ENCODE measurements at places on chromosomes 5 and 9.

DNA sequence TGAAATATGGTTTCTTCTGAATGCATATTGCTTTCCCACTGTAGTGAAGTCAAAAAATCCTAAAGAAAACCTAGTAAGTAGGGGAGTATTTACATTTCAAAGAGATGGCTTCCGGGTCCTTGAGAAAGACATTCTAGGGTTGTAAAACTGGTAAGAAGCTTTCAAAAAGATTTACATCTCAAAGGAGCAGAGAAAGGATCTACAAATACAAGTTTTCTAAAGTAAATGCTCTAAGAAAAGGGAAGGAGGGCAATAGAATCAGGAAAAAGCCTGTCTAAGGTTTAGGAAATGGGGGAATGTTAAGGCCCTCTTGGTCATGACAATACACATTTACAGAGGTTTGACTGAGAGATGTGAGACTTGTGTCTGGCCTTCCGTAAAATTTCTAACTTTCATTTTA is 16.7 kb upstream of the TRPC7 start:
- DNase-seq: no peak

GRCh38 chr9:89483592-89484474 is 14.1 kb downstream of the SEMA4D start:
- no peak for DNase-seq

GRCh38 chr5:37836235-37836591 is 3.6 kb downstream of the GDNF start:
- no peak for DNase-seq

DNA sequence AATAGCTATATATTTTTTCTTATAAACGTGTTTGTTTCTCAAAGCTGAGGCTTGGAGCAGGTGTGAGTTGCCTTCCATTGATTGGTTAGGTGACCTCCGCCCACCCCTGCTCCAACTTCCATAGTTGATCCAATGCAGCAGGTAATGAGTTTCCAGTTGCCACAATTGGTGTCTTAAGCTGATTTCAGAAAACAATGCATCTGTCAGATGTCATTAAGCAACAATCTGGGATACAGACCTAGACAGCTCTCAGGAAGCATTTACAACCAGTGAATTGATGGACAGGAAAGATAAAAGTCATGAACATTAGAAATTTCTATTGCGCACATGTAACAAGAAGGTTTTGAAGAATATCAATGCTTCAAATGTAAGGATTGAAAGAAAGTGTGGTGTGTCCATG is 510.5 kb downstream of the SEMA5A start:
- DNase-seq: no peak

- DNase-seq: no peak
These were observed 149.5 kb upstream of the PHYKPL start for GRCh38 chr5:178381921-178382695.

- no peak for DNase-seq
These were observed 77.2 kb upstream of the RAPGEF1 start for GRCh38 chr9:131817073-131817472.

GRCh38 chr5:113546703-113547183 is 33.2 kb downstream of the YTHDC2 start:
- peak; percentile 11 for DNase-seq

DNA sequence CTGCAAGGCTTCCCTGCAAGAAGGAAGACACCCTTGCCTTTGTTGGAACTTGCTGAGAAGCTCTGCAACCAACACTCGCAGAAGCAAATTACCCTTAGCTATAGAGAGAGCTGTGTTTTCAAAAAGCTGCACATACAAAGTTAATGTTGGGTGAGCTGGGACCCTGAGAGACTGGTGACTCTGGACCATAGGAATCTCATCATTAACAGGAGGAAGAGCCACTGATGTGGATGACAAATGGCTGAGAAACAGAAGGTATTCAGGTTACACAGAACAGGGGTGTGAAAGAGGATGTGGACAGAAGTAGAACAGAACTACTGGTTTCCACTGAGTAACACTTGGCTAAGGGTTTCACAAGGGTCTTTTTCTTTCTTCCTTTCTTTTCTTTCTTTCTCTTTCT is 493.5 kb downstream of the IRX1 start:
- DNase-seq: no peak

DNA sequence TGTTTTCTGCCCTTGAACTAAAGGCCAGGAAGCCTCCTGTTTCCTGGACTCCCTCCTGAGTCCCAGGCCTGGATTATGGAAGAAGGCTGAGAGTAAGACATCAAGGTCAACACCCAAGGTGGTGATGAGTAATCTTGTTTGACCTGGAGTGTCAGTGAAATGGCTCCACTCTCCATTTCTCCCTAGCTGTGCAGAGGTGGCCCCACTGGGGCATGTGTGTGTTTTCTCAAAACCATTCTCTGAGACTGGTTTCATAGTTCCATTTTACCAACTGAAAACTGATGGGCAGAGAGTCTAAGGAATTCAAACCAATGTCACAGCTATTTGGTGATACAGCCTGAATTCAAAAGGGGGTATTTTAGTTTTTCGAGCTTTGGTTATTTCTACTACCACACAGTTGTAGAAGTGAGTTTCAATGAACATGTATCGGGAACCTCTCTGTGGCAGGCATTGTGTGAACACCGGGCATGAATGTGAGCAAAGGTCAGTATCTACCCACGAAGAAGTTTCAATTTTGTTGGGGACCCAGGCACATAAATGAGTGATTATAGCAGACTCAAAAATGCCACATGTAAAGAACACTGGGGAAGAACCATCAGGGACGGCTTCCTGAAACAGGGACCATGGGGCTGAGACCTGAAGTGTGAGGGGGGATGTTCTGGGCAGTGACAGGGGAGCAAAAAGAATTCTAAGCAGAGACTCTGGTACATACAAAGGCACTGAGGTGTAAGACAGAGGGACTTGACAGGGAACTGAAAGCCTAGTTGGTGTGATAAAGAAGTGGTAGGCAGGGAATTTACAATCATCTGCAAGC is 269.6 kb upstream of the KLF4 start:
- no peak for DNase-seq

DNA sequence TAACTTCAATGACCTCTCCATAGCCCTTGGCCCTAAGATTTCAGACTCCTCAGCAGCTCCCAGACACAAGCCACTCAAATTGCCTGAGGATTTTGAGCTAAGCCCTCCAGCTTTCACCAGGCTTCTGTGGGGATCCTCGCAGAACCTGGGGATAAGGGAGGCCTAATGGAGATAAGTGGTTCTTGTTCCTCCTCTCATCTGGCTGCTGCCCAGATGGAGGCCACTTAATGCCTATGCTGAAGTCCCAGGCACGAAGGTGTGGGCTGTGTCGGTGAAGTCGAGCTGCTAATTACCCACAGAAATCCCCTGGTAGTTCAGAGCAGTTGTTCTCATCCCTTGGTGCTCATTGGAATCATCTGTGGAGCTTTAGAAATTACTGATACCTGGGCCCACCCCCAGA is 10.3 kb upstream of the FAT2 start:
- no peak for DNase-seq

Measured in brain microvascular endothelial cell (primary cell).